ENCODE measurements at places on chromosomes 5 and 9.
A peak's percentile ranks its signal among the peaks of the same experiment; 100 is the strongest.

DNA sequence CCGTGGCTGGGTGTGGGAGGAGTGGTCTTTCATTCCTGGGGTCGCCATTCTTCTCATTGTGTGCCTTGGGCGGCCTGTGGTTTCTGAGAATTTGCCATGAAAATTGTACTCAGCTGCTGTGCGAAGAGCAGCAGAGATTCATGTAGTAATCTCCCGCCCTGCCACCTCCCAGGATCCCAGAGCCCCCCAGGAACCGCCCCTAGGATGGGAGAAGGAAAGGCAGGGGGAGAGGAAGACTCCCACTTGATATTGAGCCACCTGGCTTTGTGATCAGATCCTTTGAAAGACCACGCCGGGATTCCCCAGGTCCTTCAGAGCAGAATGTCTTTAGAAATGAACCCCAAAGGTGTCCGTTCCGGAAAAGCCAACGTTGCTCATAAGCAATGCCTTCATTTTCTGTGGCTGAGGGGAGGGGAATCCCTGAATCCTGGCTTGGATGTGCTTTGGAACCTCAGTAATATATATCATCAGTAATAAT is 27.6 kb downstream of the NEURL1B start:
- no peak for DNase-seq

DNA sequence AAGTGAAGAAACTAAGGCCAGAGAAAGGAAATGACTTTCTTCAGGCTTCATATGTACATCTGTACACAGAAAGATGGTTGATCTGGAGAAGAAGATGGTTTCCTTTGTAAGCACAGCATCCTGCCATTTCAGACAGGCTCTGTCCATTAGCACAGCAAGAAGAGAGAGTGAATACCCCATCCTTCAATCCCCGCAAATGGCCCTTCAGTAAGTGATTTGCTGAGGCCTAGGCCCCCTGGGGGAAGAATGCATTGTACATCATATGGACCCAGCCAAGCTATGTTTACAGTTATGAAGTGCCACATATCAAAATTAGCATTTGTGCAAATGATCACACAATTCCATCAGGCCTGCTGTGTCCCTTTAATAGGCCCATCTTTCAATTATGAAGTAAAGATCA is 657.4 kb downstream of the BRINP1 start:
- DNase-seq: no peak

- peak; percentile 66 for DNase-seq
Observed at GRCh38 chr9:37415011-37415719, 7.3 kb upstream of the GRHPR start.

GRCh38 chr9:132894862-132895835 is 16.5 kb downstream of the SPACA9 start:
- DNase-seq: no peak

DNA sequence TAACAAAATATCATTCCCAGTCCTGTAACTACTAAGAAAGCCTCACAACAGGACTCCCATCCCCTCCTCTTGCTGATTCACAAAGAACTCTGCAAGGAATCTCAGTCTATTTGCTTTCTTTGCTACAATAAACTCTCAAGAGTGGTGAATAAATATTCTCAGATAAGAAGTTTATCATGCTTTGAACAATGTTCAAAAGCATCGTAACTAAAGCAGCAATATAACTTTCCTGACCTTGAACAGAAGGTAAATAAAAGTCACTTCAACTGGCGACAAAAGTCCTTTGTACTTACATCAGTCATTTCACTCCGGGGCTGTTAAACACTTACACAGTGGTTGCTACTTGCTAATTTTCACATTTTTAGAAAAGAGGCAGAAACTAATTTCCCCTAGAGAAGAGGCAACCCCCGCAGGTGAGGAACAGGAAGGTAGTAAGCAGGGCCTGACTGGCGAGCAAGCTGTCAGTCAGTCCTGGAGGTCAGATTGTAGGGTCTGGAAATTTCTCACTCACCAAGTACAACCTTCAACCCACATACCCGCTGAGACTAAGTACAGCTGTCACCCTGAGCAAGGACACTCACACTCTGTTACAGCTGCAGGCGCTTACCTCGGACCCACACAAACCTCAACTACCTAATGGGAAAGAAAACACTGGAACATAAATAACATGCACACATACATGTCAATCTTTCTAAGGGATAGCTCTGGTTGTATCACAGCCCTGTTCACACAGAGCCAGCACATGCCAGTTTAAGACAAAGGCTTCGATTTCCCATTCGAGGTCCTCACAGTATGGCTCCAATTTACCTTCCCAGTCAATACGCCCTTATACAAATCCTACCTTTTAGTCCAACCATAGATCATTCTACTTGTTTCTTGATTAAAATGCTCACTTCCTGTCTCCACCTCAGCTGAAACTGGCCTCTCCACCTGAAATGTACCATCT is 104.6 kb upstream of the RETREG1 start:
- no peak for DNase-seq

DNA sequence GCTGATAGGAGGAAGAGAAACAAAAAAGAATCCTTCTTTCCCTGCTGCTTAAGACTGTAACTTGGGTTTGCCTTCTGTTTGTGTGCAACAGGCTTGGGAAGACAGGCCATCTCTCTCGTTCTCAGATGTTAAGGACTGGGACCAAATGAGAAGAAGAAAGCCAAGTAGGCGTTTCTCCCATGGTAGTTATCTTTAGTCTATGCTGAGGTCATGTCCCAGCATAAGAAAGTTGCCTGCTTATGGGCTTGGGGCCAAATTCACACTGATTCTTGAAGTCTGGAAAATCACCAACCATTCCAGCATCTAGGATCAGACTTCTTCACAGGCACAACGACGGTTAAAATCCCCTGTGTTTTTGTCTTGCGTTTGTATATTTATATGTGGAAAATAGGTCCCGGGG is 44.2 kb upstream of the PALM2AKAP2 start:
- no peak for DNase-seq

All from left colon (tissue), 2 donors.